HFFc6 (cell line): ENCODE measurements at places on chromosomes 3 and 15. TPM values are rescaled to one million over a fixed set of nuclear protein-coding genes. Genes with fewer than 3 reads are reported as not detected.
A peak's percentile ranks its signal among the peaks of the same experiment; 100 is the strongest.

The CCDC39 gene
- total RNA-seq = not detected in 3 replicates

The ITIH3 gene
- total RNA-seq = 0.42 to 0.59 TPM (median 0.48 TPM) in 3 replicates

GRCh38 chr15:100686021-100686724 lies 83.8 kb downstream of the ASB7 start:
- no peak for DNase-seq

- DNase-seq = peak; percentile 72
Observed at GRCh38 chr3:77370413-77370812, 330.5 kb downstream of the ROBO2 start.

DNA sequence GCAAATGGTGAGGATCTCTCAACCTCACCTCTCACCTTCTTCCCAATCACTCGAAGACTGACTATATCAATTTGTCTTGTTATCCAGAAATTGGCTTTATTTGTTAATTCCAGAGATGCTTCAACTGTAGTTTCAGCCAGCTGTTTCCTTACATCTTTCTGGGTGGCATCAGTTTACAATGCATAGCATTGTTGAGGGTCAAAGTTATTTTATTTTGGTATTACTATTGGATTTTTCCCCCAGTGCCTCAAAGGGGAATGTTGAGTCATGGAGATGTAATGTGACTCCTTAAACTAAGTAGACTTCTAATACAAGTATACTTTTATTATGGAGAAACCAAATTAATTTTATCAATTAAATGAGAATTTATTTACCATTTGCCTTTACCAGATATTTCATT lies 351.6 kb downstream of the TIGIT start:
- DNase-seq = no peak

GRCh38 chr15:55758580-55758986 lies 15.6 kb upstream of the PRTG start:
- DNase-seq = no peak

DNA sequence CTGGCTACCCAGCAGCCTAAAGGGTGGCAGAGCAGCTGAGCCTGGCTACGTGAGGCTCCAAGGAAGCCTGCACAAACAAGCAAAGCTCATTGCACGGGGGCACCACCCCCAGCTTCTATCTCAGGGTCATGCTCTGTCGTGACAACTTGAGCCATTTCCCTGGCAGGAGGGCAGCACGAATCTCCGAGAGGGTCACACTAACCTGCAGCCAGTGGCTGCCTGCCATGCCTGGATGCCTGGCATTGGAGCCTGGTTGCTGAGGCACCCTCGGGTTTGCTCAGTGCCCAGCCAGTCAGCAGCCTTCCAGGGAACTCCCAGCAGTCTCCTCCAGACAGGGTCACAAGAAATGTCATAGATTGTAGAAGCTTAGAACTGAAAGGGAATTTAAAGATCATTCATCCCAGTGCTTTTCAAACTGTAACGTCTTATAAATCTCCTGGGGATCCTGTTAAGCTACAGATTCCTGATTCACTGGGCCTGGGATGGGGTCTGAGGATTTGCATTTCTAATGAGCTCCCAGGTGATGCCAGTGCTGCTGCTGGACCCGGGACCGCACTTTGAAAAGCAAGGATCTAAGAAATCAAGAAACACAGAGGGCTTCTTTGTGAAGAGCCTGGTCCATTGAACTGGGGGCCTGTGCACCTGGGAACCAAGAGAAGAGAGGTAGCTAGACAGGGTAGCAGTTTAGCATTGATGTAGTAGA lies 48.4 kb downstream of the TMEM266 start:
- DNase-seq = no peak

DNA sequence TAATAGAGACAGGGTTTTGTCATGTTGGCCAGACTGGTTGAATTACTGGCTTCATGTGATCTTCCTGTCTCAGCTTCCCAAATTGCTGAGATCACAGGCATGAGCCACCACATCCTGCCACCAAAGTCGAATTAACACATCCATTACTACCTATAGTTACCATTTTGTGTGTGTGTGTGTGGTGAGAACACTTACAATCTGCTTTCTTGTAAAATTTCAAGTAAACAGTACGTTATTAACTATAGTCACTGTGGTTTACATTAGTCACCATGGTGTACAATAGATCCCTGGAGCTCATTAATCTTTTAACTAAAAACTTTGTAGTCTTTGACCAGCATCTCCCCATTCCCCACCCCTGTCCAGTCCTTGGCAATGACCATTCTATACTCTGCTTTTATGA lies 270.0 kb downstream of the NAALADL2 start:
- peak; percentile 13 for DNase-seq

DNA sequence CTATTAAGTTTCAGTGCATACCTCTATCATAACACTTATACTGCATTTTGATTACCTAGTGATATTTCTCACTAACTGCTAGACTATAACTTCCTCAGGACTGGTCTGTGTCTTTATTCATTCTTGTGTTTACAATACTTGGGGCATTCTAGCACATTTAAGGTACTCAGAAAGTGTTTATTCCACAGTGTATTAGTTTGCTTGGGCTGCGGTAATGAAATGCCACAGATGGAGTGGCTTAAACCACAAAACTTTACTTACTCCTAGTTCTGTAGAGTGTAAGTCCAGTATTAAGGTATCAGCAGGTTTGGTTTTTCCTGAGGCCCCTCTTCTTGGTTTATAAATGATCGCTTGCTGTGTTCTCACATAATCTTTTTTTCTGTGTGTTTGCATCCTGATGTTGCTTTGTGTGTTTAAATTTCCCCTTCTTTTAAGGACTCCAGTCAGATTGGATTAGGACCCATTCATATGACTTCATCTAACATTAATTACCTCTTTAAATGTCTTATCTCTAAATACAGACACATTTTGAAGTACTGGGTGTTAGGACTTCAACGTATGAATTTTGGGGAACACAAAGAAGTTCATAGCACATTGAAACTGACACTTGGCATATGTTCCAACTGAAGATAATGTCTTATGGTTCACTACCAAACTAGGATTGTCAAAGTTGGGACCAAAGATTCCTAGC lies 23.9 kb downstream of the RNF111 start:
- no peak for DNase-seq

- DNase-seq = no peak
Observed at GRCh38 chr3:72176537-72177041, 391.6 kb upstream of the PROK2 start.
